Fibroblast of gingiva (primary cell): ENCODE measurements at places on chromosomes 7 and 10.
A peak's percentile ranks its signal among the peaks of the same experiment; 100 is the strongest.

DNA sequence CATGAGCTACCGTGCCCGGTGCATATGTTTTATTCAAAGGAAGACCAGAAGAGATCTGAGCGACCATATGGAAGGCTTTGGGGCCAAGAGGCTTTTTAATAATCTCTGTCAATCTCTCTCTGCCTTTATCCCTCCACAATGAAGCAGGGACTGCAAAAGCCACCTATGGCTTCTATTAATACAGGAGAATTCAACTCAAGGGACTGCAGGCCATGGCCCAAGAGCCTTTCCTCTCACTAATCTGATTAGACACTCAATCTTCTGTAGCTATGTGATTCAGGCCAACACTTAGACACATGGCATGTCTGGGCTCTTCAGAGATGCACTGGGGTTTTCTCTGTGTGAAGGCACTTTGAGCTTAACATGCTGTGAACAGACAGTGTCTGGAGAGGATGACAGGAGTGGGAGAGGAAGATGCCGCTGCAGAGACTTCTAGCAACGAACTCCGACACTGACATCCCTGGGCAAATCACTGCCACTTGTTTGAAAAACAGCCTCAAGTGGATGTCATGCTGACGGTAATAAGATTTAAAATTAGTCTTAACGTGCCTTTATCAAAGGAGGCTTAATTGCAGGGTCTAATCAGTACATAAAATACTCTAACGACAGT lies 114.4 kb upstream of the AOAH start:
- DNase-seq: no peak

DNA sequence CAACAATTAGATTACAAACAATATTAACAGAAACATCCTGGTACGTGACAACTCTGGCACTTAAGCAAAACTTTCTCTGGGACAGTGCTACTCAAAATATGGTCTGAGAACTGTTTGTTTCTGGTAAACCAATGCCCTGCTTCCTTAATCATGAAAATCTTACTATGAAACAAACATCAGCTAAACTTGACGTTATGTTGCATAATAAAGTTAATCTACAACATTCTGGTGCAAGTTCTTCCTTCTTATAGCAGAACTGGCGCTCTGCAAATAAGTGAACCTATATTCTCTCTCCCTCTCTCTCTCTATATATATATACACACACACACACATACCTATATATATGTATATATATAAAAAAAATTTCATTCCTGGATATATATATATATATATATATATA lies 7.8 kb downstream of the C7orf33 start:
- DNase-seq: no peak

GRCh38 chr10:128420623-128421022 lies 294.4 kb upstream of the MKI67 start:
- no peak for DNase-seq

DNA sequence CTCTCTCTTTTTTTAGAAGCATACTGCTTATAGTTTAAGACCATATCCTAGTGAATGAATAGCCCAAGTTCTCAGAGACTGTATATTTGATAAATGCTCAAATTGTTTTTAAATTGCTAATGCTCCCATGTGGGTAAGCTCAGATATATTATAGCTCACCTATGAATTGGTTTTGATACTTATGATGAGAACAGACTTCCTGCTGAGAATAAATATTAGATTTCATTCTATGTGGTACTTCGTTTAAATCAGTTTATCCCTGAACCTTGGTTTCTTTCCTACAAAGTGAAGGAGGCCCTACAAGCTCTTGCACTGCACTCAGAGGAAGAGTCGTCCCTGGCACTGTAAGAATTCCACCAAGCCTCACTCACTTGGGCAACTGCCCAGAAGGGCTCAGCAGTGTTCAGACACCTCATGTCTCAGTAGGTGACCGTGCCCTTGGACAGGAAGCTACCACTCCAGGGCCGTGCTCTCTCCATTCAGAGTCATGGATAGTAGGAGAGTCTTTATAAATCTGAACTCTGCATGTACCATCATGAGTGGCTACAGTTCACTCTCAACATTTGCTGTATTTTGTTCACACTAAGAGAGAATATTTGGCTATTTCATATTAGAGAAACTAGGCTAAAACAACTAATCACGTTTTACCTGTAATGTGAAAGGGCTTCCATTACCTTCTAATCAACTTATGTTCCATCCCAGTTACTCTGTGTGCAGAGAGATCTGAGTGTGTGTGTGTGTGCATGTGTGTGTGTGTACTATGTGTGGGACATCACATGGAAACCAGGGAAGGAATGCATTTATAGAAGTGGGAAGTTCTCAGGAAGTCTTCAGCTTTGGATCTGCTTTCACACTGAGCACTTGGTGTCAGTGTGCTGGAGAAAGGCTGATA lies 93.8 kb downstream of the PTPRE start:
- DNase-seq: no peak

DNA sequence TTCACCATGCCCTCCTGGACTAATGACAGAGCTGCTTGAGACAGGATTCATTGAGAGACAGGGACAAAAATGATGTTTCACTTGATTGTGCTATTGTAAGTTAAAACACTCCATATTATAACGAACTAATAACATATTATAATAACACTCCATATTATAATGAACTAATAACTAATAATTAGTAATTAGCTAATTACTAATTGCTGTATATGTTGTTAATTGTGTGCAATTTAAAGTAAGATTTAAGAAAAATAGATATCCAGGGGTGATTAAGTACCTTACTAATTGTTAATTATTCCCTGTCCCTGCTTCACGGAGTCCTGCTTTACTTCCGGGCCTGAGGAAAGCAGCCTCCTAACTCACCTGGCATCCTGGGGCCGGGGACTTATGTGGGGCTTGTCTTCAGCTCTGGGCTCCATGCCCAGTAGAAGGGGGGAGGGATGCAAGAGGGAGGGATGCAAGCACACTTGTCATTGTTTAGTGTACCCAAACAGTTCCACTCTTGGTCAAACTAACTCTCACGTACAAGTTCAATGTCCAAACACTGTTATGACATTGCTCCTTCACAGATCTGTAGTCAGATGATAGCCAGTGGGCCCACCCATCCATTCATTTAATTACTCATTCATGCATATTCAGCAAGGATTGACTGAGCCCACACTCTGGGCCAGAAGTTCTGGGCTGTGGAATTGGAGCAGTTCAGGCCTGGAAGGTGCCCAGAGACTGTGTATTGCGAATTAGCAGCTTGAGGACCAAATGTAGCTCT lies 53.8 kb downstream of the COL13A1 start:
- DNase-seq: no peak

DNA sequence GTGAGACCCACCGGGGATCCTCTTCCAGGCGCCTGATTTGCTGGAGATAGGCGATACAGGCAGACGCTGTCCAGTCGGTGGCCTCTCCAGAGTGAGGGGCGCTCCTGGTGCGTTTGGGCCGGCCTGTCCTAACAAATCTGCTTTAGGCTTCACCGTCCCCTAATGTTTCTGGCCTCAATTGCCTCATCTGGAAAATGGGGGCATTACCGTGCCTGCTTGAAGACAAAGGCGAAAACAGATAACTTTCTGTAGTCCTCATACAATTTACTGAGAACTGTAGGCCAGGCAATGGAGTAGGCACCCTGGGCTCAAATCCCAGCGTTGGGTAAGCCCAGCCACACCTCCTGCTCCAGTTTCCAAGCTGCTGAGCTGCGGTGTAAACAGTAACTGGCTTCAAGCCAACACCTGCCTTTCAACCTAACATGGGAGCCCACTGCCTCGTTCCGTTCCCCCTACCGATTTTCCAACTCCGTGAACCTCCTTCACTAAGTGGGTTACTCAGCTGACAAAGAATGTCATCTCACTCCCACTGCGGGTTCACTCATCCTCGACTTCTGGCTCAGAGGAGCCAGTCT lies 589 bp upstream of the ZFAND4 start:
- DNase-seq: no peak

- DNase-seq: no peak
Measured at GRCh38 chr7:90326500-90326899, 5.4 kb upstream of the FAM237B start.

- DNase-seq: peak; percentile 68
Measured at GRCh38 chr7:124566583-124566982, 199.0 kb downstream of the GPR37 start.

DNA sequence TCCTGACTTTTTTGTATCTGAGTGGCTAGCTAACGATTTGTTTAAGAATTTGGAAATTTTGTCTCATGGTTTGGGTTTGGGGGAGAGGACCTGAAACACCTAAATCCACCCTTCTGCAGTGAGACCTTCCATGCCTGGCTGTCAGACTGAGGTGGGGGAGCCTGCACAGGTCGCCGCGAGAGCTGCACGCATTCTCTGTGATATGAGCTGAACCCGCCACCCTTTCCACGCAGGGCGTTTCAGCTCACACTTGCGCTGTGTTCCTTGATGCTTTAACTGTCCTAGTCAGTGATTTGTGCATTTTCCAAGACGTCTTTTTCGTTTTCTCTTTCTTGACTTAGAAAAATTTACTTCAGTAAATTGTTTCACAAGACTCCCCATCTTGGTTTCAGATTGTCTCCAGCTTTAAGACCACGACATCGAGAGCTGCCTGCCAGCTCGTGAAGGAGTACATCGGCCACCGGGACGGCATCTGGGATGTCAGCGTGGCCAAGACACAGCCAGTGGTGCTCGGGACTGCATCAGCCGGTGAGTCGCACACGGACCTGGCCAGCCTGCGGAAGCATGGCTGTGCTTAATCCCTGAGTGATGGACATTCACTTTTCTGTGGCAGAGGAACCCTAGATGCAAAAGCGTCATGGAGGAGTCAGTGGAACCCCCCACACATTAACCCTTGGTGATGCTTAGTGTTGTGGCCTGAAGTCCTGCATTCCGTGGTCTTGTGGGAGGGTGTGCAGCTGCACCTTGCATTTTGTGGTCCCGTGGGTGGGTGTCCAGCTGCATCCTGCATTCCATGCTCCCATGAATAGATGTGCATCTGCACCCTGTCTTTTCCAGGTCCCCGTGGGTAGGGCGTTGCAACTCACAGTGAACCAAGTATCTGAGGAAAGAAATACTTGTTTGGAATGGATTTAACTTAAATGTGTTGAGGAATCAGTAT lies 28.1 kb downstream of the WDR37 start:
- DNase-seq: no peak

DNA sequence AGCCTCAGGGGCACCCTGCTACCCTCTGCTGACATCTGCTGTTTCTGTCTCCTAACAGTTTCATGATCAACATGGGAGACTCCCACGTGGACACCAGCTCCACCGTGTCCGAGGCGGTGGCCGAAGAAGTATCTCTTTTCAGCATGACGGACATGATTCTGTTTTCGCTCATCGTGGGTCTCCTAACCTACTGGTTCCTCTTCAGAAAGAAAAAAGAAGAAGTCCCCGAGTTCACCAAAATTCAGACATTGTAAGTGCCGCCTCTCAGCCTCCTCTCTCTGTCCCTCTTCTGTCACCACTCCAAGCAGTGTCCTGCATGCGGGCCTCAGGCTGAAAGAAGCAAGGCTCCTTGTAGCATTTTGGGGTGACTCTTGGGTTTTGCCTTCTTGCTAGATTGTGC lies 39.0 kb downstream of the POR start:
- no peak for DNase-seq

DNA sequence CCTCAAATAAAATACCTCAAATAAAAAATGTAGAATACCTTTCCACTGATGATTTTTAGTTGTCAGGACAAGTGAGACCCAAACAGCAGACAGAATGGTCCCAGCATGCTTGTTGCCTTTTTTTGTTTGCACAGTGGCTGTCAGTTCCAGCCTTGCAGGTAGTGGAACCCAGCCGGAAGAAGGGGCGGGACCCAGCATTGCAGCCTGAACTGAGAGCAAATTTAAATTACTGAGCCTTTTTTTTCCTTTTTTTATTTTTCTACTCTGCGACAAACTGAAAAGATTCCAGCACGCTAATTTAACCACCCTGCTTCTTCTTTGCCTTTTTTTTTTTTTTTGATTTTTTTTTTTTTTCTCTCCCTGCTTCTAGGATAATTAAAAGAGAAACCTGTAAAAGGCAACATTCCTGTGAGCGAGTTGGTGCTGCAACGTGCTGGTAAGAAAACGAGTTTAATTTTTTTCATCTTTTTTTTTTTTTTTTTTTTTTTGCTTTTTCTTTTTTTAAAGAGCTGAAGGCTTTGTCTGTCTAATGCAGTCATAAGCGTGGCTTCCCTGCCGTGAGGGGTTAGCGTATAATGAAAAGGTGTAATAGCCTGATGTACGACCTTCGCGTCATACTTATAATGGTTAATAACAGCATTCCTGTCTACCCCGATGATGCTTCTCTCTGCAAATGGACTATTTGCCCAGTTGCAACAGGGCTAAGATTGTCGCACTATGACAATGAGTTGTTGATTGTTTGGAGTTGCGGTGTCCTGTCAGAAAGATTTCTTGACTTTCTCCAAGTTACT lies 555.3 kb upstream of the CELF2 start:
- DNase-seq: no peak

- DNase-seq: no peak
Measured at GRCh38 chr10:62450912-62451610, 76.9 kb downstream of the ZNF365 start.

GRCh38 chr10:47247148-47248059 lies 52.6 kb upstream of the GDF10 start:
- DNase-seq: no peak

DNA sequence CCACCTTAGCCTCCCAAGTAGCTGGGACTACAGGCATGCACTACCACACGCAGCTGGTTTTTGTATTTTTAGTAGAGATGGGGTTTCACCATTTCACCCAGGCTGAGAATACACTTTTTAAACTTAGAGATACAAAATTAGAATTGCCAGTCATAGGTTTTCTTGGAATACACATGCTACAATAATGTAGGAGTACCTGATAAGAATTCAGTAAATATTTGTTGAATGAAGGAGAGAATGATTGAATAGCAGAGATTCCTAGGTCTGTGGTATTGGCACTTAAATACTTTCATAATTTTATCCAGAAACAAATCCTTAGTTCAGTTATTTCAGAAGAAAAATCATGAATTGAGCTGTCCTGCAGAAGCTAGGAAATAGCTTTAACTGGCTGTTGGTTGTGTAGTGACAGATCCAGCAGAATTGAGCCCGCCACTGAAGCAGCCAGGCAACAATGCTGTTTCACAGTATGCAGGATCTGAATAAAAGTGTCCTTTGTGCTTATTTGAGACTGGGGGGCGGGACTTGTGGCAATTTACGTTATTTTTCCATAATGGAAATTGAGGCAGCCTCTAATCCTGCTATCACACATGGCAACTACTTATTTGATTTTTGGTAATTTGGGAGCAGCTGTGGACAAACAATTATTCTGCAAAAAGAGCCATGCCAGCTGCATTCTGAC lies 31.5 kb downstream of the NRF1 start:
- no peak for DNase-seq

GRCh38 chr7:131525820-131526219 lies 30.6 kb downstream of the PODXL start:
- no peak for DNase-seq
